Effector memory CD4-positive, alpha-beta T cell (primary cell): ENCODE measurements at places on chromosomes 11 and 22.

DNA sequence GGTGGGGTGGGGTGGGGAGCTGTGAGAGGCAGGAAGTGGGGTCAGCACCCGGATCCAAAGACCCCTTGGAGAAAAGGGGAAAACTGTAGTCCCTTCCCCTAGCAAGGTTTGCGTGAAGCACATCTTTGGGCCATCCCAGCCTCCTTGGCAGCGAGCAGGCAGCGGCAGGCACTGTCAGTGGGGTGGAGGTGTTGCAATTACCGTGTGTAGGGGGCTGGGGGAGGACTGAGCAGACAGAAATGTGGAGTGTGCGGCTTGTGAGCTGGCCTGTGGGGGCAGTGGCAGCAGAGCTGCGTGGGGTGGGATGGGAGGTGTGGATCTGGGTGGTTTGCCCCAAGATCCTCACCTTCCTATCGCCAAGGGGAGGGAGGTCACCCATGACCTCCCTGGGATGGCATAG, 16.4 kb downstream of the DAGLA start:
- H3K4me3 ChIP-seq, result no peak overlapping the region
- H3K4me1 ChIP-seq, result peaks cover 26% of the 10 kb centered on the region

- H3K27me3 ChIP-seq, result no peaks in the 10 kb centered on the region
- H3K4me1 ChIP-seq, result no peaks in the 10 kb centered on the region
- H3K27ac ChIP-seq, result no peak overlapping the region
- DNase-seq, result no peak
- no peak overlapping the region for H3K4me3 ChIP-seq
Observed at GRCh38 chr11:111098091-111098490, 147.4 kb upstream of the POU2AF2 start.

GRCh38 chr11:125129316-125129993, 18.0 kb upstream of the TMEM218 start:
- no peak overlapping the region for H3K27ac ChIP-seq
- H3K36me3 ChIP-seq, result no peaks in the 10 kb centered on the region
- H3K27me3 ChIP-seq, result peaks cover 10% of the 10 kb centered on the region
- H3K4me1 ChIP-seq, result no peaks in the 10 kb centered on the region
- H3K4me3 ChIP-seq, result no peak overlapping the region
- no peak for DNase-seq

DNA sequence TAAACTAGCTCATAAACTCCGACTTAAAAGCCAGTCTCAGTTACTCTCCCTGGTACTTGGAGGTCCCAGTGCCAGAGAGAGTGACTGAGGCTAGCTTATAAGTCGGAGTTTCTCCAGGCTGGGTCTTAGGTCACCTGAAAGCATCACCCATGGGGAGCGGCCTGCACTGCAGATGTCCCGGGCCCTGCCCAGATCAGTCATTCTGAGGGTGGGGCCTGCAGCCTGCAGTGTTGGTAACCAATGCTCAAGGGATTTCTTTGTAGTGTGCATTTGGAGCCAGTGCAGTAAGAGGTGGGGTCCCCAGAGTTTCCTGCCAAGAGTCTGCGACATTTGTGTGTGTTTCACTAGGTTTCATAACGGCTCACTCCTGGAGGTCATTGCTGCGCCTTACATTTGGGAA, 14.8 kb downstream of the TAB1 start:
- peaks cover 16% of the 10 kb centered on the region for H3K4me1 ChIP-seq
- H3K36me3 ChIP-seq, result peaks cover 44% of the 10 kb centered on the region
- H3K27me3 ChIP-seq, result no peaks in the 10 kb centered on the region
- H3K4me3 ChIP-seq, result no peak overlapping the region
- no peak for DNase-seq

DNA sequence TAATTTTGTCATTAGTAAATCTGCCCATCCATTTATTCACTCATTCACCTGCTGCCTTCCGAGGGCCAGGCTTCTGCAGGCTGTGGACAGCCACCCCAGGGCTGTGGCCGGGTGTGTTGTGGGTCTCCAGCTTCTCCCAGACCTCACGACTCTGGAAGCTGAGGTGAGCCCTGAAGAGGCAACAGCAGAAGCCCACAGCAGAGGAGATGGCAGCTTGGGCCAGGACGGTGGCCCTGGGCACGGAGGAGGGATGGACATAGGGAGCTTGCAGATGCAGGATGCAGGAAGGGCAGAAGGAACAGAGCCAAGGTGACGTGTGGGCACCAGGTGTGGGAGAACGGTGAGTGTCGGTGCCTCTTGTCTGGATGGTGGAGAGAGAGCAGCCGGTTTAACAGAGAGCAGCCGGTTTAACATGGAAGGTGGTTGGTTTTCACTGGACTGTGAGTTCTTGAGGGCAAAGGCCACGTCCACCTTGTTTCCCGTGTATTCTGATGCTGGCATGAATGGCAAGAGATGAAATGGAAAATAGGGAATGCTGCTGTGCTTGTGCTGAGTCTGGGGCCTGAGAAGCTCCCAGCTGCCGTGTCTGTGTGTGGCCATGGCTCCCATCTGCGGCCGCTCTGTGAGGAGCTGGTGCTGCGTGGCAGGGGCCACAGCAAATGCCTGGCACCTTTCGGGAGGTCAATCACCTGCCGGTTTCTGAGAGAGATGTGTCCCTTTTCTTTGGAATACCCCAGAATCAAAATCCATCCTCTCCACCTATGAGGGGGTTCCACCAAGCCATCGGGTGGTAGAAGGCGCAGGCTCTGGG, 669.9 kb downstream of the BRD1 start:
- no peak for DNase-seq
- no peaks in the 10 kb centered on the region for H3K4me1 ChIP-seq
- no peaks in the 10 kb centered on the region for H3K27me3 ChIP-seq
- H3K4me3 ChIP-seq, result no peak overlapping the region
- no peak overlapping the region for H3K27ac ChIP-seq
- no peaks in the 10 kb centered on the region for H3K36me3 ChIP-seq

- H3K4me3 ChIP-seq, result no peak overlapping the region
- no peak for DNase-seq
- no peaks in the 10 kb centered on the region for H3K4me1 ChIP-seq
- no peaks in the 10 kb centered on the region for H3K27me3 ChIP-seq
- H3K36me3 ChIP-seq, result peaks cover 4% of the 10 kb centered on the region
Observed at GRCh38 chr22:40583053-40583741, 53.3 kb downstream of the MRTFA start.

DNA sequence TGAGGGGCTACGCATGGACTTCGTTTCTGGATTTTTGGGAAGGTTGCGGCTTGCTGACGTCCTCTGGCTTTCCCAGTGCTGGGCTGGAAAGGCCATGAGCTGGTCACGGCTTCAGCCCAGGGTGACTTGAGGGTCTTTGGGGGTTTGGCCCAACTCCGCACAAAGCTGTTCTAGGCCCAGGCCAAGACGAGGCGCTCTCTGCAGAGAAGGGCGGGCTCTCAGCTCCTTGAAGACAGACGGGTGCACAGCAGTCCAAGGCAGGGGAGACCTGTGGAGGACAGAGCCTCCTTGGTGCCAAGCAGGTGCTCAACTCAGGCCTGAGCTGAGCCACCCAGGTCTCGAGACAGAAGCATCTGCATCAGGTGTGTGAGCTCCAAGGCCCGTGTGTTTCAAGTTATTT, 1003.7 kb downstream of the BRD1 start:
- no peak overlapping the region for H3K4me3 ChIP-seq
- no peak for DNase-seq
- H3K4me1 ChIP-seq, result no peaks in the 10 kb centered on the region

GRCh38 chr11:47020793-47021526, 84.4 kb downstream of the CSTPP1 start:
- H3K4me3 ChIP-seq, result no peak overlapping the region
- H3K36me3 ChIP-seq, result no peaks in the 10 kb centered on the region
- DNase-seq, result no peak

DNA sequence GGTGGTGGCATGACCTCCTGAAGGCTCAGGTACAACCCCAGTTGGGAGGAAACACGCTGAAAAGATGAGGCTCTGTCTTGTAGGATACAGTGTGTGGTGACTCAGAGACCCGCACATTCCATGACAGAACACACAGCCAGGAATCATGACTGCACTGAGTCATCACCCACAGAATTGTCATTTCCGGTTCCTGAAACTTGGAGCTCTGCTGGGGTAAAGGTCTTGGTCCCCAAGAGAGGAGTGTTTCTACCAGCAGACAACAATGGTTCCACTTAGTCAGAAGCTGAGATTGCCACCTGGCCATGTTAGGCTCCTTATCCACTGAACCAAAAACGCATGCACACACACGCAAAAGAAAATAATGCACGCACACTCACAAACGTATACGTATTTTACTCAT, 31.5 kb upstream of the CYB5R3 start:
- H3K27ac ChIP-seq, result no peak overlapping the region
- no peak overlapping the region for H3K4me3 ChIP-seq
- no peaks in the 10 kb centered on the region for H3K4me1 ChIP-seq
- no peaks in the 10 kb centered on the region for H3K27me3 ChIP-seq
- no peak for DNase-seq
- no peaks in the 10 kb centered on the region for H3K36me3 ChIP-seq

GRCh38 chr11:2580571-2581001, 119.2 kb downstream of the KCNQ1OT1 start:
- H3K27me3 ChIP-seq, result no peaks in the 10 kb centered on the region
- no peak for DNase-seq
- no peaks in the 10 kb centered on the region for H3K4me1 ChIP-seq

- H3K27ac ChIP-seq, result no peak overlapping the region
- peaks cover 30% of the 10 kb centered on the region for H3K36me3 ChIP-seq
- H3K4me1 ChIP-seq, result no peaks in the 10 kb centered on the region
- no peak overlapping the region for H3K4me3 ChIP-seq
- no peaks in the 10 kb centered on the region for H3K27me3 ChIP-seq
Observed at GRCh38 chr11:74338963-74339362, 27.5 kb upstream of the P4HA3 start.

- no peak for DNase-seq
- no peaks in the 10 kb centered on the region for H3K36me3 ChIP-seq
- H3K4me1 ChIP-seq, result no peaks in the 10 kb centered on the region
- no peaks in the 10 kb centered on the region for H3K27me3 ChIP-seq
- no peak overlapping the region for H3K27ac ChIP-seq
Observed at GRCh38 chr11:36631774-36632173, 33.7 kb upstream of the RAG2 start.

GRCh38 chr11:46100670-46101069, 20.6 kb downstream of the PHF21A start:
- H3K27ac ChIP-seq, result no peak overlapping the region
- peak overlapping the region; percentile 35 for H3K4me3 ChIP-seq
- H3K4me1 ChIP-seq, result peaks cover 14% of the 10 kb centered on the region
- no peak for DNase-seq

- no peaks in the 10 kb centered on the region for H3K36me3 ChIP-seq
- peaks cover 11% of the 10 kb centered on the region for H3K4me1 ChIP-seq
- H3K27ac ChIP-seq, result no peak overlapping the region
- H3K27me3 ChIP-seq, result no peaks in the 10 kb centered on the region
Observed at GRCh38 chr11:128354476-128354875, 232.9 kb downstream of the ETS1 start.

- no peak overlapping the region for H3K4me3 ChIP-seq
- H3K36me3 ChIP-seq, result no peaks in the 10 kb centered on the region
- H3K4me1 ChIP-seq, result no peaks in the 10 kb centered on the region
- H3K27ac ChIP-seq, result no peak overlapping the region
Observed at GRCh38 chr22:45964372-45964771, 12.6 kb downstream of the WNT7B start.

DNA sequence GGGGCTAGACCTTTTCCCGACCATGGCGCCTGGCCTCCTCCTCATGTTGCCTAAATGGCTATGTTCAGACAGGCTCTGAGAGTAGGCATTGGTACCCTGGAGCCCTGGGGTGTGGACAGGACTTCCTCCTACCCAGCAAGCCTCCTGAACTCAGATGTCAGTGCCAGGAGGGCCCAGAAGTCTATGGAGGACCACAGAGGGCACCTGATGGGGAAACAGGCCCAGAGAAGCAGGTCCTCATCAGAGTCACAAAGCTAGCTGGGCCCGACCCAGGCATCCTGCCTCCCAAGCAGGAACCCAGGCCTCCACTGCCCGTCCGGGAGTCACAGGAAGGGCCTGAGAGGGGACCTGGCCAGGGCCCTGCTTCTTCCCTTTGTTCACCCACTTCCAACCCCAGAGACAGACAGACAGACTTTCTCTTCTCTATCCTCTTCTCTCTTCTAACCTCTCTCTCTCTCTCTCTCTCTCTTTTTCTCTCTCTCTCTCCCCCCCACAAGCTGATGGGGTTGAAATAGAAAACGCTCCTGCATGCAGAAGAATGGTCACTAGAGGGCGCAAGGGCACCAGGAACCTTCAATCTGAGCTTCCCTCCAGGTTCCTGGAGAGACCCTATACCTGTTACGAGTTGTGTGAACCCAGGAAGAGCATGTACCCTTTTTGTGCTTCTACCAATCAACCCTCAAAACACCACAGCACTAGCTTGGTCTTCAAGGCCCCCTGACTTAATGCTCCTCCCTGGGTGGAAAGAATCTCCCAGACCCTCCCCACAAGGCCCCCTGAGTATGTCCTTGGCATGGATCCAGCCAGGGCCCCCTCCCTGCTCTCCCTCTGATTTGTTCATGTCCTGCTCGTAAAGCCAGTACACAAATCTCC, 27.1 kb downstream of the ARAP1 start:
- peaks cover 5% of the 10 kb centered on the region for H3K36me3 ChIP-seq
- peak; percentile 68 for DNase-seq
- no peak overlapping the region for H3K4me3 ChIP-seq
- peaks cover 25% of the 10 kb centered on the region for H3K4me1 ChIP-seq
- H3K27me3 ChIP-seq, result no peaks in the 10 kb centered on the region
- H3K27ac ChIP-seq, result peak overlapping the region; percentile 3

DNA sequence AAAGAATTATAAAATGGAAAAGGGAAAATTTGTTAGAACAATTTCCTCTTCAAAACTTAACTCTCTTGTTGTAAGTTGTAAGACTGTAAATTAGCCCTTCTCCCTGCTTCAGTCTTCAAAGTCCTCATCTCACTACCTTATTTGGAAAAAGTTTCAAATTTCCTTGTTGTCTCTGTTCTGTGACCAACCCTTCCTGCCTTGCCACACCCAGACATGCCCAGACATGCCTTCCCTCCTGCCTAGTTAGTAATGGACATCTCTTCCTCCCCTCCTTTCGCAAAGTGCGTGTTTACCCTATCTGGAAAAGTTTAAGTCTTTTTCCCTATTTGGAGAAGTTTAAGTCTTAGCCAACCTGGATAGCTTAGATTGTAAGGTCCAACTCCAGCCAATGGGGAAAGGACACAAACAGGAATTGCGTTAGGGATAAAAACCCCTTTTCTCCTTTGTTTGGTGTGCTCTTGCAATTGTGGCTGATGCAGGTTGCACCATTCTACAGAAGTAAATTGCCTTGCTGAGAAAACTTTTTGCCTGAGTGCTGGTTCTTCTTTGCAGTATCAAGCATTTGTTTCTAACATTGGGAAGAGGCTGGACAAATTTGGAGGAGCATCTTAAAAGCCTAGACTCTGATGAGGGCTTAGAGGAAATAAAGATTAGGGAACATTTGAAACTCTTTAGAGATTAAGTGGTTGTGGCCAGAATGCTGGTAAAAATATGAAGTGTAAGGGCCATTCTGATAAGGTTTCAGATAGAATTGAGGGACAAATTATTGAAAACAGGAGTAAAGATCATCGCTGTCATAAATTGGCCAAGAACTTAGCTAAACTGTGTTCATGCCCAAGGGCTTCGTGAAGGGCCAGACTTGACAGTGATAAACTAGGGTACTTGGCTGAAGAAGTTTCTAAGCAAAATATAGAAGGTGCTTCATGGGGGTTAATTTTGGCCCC, 15.4 kb downstream of the OR52K2 start:
- no peaks in the 10 kb centered on the region for H3K36me3 ChIP-seq
- H3K4me3 ChIP-seq, result no peak overlapping the region
- no peaks in the 10 kb centered on the region for H3K27me3 ChIP-seq
